ENCODE measurements at places on chromosomes 2 and 18.

DNA sequence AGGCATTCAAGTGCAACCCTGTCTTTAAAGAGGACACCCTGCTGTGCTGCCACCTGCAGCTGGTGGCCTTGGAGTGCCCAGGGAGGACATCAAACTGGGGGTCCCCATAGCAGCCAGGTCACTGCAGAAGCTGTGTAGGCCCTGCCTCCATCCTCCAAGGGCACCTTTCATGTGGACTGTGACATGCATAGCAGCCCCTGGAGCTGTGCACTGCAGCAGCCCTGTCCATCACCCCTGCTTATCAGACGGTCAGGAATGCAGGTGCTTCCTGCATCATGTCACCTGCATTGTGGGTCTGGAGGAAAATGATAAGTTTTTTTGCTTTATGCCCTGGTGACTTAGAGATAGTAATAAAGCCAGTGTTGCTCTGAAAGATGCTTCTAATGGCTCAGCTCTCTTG lies 155.7 kb downstream of the DYSF start:
- DNase-seq, result no peak

- no peak for DNase-seq
These were observed 74.0 kb upstream of the TEX51 start for GRCh38 chr2:126824663-126825062.

DNA sequence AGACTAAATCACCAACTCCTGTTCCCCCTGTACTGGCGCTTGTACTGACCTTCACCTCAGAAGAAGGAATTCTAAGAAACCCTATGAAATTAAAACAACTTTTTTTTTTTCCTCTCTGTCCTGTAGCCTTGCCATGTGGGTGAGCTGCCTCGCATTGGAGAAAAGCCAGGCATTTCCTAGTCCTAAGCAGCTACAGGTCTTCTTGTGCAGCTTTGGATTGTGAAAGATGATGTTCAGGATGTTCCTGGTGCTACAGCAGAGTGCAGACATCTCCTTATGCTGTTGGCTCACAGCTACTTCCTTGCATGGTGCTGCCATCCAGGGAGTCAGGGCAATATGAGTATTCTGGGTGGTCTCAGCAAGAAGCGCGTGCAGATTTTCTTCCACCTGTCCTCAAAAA lies 11.9 kb downstream of the PIK3C3 start:
- no peak for DNase-seq

GRCh38 chr2:56199492-56199891 lies 15.7 kb downstream of the CCDC85A start:
- DNase-seq, result no peak

DNA sequence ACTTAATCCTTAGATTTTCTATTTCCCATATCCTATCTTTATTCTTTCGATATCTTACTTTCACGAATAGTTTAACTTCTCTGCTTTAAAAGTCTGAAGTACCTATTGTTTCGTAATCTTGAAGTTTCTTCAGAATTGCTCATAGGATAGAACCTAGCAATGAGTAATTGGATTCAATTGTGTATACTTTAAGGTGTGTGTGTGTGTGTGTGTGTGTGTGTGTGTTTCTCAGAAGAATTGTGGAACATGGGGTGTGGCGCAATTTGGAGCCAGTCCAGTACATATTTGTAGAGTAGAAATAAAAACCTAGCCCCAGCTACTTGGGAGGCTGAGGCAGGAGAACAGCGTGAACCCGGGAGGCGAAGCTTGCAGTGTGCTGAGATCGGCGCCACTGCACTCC lies 897.6 kb downstream of the BCL11A start:
- no peak for DNase-seq

GRCh38 chr2:10917927-10918326 lies 6.2 kb downstream of the KCNF1 start:
- no peak for DNase-seq

DNA sequence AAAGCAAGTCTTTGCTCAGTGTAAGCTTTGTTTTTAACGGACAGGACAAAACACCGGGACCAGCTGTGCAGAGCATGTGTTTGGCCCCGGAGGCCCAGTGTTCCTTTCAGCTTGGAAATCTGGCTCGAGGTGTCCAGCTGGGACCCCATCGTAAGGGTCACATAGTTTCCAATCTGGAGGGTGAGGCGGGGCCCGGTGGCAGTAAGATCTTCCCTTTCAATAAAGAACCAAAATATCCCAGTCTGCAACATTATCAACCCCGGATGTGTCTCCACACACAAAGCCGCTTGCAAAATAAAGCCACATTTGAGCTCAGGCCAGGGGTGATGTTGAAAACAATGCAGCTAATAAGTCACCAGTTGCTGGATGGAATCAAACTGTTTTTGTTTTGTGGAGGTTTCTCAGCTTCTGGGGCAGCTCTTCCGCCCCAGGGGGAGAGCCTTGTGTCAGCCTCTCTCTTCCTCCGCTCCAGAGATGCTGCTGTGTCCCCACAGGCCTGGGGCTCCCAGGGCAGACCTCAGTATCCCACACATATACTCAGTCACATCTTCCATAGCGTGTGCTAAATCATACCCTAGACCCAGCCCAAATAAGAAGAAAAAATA lies 138.6 kb upstream of the GLI2 start:
- DNase-seq, result no peak

DNA sequence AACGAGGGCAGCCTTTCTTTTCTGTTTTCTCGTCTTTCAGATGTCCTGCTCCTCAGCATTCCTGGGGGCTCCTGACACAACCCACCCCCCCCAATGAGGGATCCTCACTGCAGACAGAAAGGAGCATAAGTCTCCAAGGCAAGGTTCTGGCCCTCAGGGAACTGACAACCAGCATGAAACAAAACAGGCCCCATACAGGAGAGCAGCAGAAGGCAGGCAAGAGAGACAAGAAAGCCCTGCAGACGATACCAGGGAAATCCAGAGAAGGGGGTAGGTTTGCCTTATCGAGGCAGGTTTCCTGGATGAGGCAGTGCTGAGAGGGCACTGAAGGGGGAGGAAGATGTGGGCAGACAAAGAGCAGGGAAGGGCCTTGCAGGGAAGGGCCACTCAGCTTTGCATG lies 103.9 kb upstream of the EPAS1 start:
- no peak for DNase-seq

DNA sequence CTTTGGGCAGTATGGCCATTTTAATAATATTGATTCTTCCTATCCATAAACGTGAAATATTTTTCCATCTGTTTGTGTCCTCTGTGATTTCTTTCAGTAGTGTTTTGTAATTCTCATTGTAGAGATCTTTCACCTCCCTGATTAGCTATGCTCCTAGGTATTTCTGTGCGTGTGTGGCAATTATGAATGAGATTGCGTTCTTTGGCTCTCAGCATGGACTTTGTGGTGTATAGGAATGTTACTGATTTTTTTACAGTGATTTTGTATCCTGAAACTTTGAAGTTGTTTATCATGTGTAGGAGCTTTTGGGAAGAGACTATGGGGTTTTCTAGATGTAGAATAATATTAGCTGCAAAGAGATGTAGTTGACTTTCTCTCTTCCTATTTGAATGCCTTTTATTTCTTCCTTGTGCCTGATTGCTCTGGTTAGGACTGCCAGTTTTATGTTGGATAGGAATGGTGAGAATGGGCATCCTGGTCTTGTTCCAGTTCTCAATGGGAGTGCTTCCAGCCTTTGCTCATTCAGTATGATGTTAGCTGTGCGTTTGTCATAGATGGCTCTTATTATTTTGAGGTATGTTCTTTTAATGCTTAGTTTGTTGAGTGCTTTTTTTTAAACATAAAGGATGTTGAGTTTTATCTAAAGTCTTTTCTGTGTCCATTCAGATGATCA lies 27.0 kb upstream of the THUMPD2 start:
- no peak for DNase-seq

- no peak for DNase-seq
These were observed 48.5 kb upstream of the HNRNPA3 start for GRCh38 chr2:177164131-177164530.

DNA sequence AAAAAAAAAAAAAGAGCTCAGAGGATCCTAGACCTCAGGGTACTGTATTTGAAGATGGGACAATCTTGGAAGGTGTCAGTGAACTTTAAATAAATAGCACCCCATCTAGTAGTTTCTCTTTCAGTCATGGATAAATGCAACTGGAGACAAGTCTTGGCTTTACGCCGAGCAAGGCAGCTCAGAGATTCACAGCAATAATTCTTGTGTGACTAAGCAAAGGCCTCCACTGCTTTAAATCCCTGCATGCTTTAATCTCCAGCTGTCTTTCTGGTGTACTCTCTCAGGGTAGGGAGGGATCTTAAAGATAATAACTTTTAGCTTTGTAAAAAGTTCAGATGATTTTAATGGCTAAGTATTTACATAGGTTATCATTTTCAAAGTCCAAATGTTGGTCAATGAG lies 36.3 kb downstream of the NRXN1 start:
- DNase-seq, result no peak

DNA sequence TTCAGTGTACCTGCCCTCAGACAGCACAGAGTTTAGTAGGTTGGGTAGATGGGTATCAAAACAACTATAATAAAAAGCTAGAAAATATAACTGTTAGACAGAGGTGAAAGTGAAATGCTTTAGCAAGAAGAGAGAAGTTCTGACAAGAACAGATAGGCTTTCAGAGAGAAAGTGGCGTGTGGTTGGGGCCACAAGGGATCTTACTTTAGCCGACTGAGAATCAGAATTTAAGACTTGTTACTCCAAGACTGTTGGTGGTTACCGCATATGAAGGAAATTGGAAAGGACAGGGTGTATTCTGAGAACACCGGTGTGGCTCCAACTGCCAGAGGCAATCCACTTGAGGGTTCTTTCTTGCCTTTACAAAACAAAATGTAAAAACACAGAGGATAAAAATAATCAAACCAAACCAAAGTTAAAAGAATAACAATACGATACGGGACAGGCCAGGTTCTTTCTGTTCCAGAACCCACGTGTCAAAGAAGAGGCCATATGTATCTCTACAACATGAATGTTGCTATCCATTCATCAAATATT lies 44.4 kb upstream of the AGPS start:
- no peak for DNase-seq

- no peak for DNase-seq
These were observed 70.0 kb downstream of the EXOC6B start for GRCh38 chr2:72755647-72756423.

GRCh38 chr2:86624267-86624547 lies 542 bp upstream of the RNF103 start:
- no peak for DNase-seq

DNA sequence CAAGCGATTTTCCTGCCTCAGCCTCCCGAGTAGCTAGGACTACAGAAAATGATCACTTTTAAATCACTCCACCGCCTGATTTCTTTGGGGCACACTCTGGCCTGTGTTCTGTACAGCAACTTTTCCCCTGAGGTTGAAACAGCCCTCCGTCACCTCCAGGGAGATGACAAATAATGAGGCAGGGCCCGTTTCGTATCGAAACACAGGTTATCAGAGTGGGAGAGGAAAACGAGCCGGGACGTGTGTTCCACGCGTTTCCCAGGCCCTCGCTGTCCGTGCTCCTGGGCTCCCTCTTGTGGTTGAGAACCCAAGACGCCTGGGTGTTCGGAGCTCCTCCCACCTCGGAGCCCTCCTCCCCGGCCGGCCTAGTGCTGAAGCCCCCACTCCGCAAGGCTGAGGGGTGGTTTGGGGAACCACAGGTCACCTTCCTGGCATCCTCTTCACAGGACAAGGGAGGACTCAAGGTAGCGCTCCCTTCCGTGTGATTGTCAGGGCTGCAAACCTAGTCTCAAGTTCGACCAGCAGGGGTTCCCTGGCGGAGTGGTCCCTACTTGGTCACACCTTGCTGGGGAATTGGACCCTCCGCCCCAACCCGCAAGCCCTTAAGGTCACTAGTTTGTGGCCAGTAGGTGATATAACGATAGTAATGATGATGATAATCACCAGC lies 12.8 kb downstream of the ATP6V1B1 start:
- peak; percentile 57 for DNase-seq

DNA sequence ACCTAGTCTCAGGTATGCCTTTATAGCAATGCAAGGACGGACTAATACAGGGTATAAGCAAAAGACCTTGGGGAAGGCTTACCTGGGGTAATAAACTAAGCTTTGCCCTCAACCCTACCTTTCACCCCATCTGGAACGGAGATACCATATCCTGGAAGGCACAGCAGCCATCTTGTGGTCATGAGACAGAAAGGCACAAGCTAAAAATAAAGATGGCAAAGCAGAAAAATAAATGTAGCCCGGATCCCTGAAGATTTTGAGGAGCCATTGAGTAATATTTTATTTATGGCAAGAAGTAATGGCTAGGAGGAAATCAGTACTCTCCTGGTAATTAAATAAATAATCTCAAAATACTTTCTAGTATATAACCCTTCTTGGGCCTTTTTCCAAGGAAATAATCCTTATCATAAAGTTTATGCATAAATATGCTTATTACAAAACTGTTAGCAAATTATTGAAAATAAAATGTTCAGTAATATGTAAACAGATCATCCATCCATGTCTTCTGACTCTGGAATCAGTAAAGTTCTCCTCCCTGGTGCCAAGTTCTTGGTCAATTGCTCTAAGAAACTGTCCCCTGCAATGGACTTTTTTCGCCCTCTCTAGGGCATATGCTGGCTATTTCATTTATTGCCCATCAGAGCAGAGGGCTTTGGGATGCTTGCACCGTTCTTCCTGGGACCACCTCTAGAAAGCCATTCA lies 198.7 kb downstream of the SPP2 start:
- DNase-seq, result no peak

- DNase-seq, result no peak
These were observed 37.8 kb downstream of the CYP26B1 start for GRCh38 chr2:72109904-72110303.

DNA sequence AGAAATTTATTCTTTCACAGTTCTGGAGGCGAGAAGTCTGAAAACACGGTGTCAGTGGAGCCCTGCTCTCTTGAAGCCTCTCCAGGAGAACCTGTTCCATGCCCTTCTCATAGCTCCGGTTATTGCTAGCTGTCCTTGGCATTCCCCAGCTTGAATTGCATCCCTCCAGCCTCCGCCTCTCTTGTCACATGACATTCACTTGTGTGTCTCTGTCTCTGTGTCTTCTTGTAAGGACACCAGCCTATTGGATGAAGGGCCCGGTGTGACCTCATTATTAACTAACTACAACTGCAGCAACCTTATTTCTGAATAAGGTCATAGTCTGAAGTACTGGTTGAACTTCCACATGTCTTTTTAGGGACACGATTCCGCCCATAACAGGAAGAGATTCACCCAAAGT lies 4.5 kb upstream of the PRSS56 start:
- no peak for DNase-seq

DNA sequence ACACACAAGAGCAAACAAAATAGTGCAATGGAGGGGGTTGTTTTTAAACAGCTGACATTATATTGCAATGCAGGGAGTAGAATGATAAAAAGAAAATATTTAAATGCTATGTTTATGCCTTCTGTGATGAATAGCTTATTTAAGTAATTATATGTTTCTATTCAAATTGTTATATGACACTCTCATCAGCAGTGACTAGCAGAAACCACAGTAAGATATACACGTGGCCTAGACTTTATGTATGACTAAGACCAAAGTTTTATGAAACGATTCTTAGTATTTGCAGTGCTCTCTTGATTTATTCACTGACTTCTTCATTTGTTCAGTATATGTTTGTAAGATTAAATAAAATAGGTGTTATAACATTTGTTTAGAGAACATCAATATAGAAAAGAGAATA lies 26.1 kb upstream of the C1D start:
- DNase-seq, result no peak

- DNase-seq, result no peak
These were observed 13.2 kb downstream of the ZNF804A start for GRCh38 chr2:184611361-184612085.
